ENCODE measurements at places on chromosomes 4 and X. TPM values are rescaled to one million over a fixed set of nuclear protein-coding genes. Genes with fewer than 3 reads are reported as not detected.
A peak's percentile ranks its signal among the peaks of the same experiment; 100 is the strongest.

DNA sequence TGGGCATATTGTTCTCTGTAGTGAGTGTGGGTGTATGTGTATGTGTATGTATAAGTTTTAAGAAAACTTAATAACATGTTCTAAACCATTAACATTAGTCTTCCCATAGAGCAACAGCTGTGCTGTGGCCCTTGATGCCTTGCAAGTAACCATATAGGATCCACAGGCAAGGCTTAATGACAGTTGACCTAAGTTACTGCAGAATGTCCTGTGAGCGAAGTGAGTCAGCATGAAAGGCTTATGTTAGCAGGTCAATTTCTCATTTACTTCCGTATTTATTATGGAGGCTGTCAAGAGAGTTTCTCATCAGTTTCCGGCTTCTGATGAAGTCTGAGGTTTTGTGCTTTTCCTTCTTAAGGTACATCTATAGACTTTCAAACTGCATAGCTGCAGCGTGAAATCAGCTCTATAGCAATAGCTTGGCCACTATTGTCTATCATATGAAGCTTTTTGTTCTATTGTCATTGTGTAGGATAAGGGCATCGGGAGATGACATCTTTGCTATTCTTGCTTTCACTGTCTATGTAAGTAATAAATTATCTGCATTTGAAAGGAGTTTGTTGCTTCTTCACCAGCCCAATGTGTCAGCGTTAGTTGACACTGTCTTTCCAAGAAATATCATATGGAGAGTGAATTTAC, 1153.4 kb upstream of the AGA start:
- DNase-seq, result no peak

GRCh38 chrX:132217203-132218073, 1.8 kb downstream of the RAP2C start:
- peak; percentile 78 for DNase-seq

DNA sequence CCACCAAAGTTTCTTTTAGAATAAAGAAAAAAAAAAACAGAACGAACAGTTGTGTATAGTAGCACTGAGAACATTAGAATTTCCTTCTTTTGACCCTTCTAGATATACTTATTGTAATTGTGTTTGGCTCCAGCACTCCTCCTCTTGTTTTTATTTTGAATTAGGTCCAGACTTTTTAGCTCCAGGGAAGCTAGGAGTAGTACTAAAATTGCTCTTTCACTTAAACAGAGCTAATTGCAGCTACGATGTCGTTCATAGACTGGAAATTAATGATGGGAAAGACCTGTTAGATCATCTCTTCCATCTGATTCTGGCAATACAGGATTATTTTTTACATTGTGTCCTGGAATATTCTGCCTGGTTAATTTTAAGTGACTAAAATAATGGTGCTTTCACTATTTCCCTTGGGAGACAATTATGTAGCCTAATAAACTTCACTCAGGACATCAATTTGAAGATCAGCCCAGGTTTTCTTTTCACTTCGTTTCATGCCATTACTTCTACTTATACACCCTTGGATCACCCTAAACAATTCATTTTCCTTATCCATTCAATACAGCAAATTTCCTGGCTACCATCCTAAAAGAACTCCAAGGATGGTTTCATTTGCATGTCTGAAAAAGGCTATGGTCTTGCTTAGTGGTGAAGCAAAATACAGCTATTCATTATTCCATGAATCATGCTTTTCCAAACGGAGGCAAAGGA, 480.8 kb upstream of the TECRL start:
- no peak for DNase-seq

DNA sequence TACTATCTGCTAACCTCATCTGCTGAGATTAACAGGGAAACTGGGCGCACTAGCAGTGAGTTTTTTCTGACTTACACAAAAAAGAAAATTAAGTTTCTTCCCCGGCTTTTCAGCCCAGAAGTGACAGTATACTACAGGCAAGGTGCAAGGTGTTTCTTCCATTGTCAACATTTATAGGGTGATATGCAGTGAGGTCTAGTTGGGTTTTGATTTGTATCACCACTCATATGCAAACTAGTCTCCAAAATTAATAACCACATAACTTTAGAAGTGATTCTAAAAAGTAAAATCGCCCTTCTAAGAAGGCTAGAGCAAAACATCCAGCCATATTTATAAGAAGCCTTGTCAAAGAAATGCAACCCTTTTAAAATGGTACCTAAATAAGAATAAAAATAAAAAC, 640.1 kb downstream of the ARAP2 start:
- DNase-seq, result no peak

DNA sequence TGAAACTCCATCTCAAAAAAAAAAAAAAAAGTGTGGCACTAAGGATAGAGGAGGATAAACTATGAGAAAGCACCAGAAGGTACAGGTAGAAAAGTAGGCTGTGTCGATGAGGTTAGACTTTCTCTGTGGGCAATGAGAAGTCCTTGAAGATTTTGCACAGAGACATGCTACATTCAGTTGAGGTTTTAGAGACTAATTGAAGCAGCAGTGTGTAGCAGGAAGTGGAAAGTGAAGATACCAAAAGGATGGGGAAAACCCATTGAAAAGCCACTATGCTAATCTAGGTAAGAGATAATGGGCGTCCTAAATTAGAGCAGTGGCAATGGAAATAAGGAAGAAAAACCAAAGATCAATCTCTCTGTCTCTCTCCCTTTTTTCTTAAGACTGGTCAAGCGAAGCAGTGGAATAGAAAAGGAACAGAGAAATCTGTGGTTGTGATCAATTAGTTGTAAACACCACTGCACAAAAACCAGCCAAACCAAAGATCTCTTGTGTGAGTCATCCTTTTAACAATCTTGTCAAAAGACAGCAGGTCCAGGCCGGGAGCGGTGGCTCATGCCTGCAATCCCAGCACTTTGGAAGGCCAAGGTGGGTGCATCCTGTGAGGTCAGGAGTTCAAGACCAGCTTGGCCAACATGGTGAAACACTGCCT, 3.5 kb downstream of the SPINK2 start:
- peak; percentile 35 for DNase-seq

ZAR1 gene
- total RNA-seq, result not detected

SULT1B1 gene
- under 0.01 TPM for total RNA-seq

Measured in fibroblast of villous mesenchyme (primary cell).